ENCODE measurements at places on chromosomes 3 and 15. TPM values are rescaled to one million over a fixed set of nuclear protein-coding genes. Genes with fewer than 3 reads are reported as not detected.

Gene SAXO2
- 1.8 TPM for total RNA-seq

Gene LRCH3
- total RNA-seq = 136 TPM

Gene LARP6
- total RNA-seq = 30.9 TPM

Gene CA12
- 133 TPM for total RNA-seq

Gene LMAN1L
- total RNA-seq = not detected

Gene MUC13
- not detected for total RNA-seq

Gene PPARG
- total RNA-seq = 84.1 TPM

Gene CIDEC
- total RNA-seq = 10.3 TPM

Gene H1-8
- not detected for total RNA-seq

Gene GPX1
- total RNA-seq = 264 TPM

Gene RAB43
- 5.1 TPM for total RNA-seq

Gene IL20RB
- 1.8 TPM for total RNA-seq

Data from subcutaneous preadipocyte (primary cell).